Endothelial cell of umbilical vein (primary cell): ENCODE measurements at places on chromosomes 5 and 9.

GRCh38 chr9:116099821-116100220 is 53.8 kb upstream of the PAPPA start:
- DNase-seq, result no peak

DNA sequence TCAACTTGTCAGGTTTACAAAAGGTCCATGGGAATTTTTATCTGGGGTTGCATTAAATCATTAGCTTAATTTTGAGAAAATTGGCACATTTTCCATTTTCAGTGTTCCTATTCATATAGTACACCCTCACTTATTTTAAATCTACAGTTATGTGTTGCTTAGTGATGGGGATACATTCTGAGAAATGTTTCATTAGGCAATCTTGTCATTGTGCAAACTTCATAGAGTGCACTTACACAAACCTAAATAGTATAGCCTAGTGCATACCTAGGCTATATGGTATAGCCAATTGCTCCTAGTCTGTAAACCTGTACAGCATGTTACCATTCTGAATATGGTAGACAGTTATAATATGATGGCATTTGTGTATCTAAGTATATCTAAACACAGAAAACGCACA is 19.8 kb upstream of the FAM151B start:
- DNase-seq, result no peak

GRCh38 chr9:97987487-97987886 is 4.3 kb downstream of the ANP32B start:
- no peak for DNase-seq

DNA sequence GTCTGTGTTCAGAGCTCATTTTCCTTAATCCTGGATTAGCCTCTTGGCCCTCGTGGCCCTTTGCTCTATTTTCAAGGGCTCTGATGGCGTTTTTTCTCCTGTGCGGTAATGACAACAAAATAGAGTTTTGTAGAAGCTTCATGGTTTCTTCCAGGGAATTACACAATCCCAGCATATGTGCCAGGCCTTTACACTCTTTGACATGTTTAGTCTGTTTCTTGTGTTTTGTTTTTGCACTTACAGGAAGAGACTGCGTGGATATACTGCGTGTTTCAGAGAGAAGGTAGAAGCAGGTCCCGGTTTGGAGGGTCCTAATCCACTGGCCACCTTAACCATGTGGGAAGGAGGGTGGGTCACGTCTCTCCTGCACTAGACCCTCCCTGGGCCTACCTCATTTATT is 400.2 kb upstream of the IRX4 start:
- no peak for DNase-seq

GRCh38 chr9:100856238-100856637 is 172.3 kb upstream of the PLPPR1 start:
- peak; percentile 21 for DNase-seq

DNA sequence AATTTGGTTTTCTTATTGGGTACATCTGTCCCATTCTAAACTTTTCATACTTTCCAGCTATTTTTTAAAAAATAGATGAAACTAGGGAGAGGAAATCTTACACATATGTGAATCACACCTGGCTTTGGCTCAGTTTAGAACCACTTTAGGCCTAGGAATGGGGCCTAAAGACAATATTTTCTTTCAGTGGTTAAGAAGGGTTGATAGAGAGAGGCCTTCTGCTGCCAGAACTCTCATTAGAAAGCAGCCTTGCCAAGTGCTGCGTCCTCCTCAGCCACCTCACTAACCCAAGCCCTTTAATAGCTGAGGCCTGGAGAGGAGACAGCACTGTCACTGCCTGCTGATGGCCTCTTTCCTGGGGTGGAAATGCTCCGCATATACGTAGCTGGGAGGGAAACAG is 167.5 kb downstream of the SAXO1 start:
- DNase-seq, result no peak

GRCh38 chr9:18747595-18747994 is 273.6 kb downstream of the ADAMTSL1 start:
- no peak for DNase-seq

- DNase-seq, result no peak
Measured at GRCh38 chr9:78905986-78906755, 609.2 kb downstream of the PSAT1 start.

DNA sequence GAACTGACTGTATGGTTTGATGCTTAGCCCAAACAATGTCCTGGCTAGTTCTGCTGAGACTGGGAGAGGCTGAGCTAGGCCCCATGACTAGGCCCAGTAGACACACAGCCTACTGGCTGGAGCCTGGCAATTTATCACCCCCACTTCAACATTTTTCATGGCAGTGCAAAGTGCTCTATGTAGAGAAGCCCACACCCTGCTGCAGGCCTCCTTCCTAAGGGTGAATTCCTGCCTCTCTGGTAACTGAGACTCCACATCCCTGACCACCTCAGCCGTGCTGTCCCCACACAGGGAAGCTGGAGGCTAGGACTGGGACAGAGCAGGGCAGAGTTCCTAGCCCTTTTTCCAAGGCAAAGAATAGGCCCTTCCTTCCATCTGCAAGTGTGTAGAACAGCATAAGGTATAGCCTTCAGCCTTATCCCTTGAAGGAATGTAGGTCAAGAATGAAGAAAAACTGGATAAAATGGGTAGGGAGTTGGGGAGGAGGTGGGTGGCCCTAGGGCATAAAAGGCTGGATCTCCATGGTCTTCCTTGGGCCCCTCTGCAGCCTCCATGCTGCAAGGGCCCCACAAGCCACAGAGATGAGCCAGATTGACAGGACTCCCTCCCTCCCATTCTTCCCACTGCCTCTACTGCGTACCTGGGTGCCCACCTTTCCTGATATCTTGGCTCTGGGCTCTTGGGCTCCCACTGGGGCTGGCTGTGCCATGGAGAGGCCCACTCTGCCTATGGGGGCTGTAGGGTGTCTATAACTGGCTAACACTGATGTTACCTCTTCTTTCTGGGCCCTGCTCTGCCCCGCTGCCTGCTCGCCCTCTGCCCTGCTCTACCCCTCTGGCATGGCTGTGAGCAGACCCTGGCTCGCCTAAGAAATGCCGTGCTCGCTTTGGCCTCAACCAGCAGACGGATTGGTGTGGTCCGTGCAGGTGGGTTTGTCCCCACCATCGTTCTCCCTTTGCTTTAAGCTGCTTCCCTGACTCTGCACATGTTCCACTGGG is 29.8 kb downstream of the TCF7 start:
- DNase-seq, result no peak

GRCh38 chr5:156274453-156274852 is 52.5 kb upstream of the SGCD start:
- DNase-seq, result no peak
